Head of caudate nucleus (tissue), 42 donors: ENCODE measurements at places on chromosomes 2 and 18.
A peak's percentile ranks its signal among the peaks of the same experiment; 100 is the strongest.

- no peak for DNase-seq
Measured at GRCh38 chr2:14706201-14706600, 73.7 kb downstream of the LRATD1 start.

DNA sequence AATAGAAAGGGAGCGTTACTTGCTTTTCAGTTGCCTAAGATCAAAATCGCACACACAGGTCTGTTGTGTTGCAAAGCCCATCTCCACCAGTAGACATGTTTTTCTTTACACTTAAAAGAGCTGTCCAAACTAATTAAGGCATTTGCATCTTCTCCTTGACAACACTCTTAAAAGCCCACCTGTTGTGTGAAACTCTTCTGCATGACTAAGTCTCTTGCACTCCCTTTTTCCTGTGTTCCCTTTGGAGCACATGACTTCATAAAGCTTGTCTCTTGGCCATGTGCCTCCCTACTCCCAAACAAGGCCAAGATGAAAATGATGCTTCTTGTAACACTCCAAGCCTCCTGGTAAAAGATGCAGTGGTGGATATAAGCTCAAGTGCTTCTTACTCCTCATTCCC lies 26.1 kb downstream of the PID1 start:
- no peak for DNase-seq

GRCh38 chr2:199707593-199708185 lies 143.3 kb downstream of the FTCDNL1 start:
- DNase-seq = no peak

DNA sequence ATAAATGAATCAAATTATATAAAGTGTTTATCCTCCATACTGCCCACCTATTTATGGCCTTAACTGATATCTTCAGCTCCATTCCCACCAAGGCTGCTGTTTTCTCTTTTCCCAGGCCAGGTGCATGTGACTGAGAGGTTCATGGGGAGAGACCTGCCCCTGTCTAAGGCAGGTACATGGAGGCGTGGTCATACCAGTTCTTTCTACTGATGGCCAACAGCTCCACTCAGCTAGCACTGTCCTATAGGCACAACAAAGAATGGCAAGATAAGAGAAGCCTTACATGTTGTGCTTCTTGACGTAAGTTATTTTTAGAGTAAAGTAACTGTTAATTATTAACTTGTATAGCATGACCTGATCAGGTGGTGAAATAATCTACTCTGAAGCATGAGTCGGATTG lies 16.8 kb downstream of the AKAIN1 start:
- no peak for DNase-seq

- DNase-seq = no peak
Measured at GRCh38 chr2:71720283-71720560, 266.9 kb downstream of the DYSF start.

DNA sequence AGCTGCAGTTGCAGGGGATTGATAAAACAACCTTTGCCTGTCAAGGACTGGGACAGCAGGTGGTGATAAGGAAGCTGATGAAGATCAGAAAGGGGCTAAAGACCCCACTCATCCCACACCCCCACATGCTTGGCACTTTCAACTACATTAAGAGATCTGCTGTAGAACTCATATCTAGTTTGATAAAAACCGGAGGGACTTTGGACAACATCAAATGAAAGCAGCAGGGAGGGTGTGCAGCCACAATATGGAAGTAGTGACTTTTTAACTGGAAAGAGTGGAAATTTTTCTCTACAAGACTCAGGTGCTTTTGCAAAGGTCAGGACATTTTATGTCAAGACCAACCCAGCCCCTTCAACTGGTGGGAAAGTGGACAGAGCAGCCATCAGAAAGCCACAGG lies 56.8 kb downstream of the TBC1D8 start:
- DNase-seq = no peak

DNA sequence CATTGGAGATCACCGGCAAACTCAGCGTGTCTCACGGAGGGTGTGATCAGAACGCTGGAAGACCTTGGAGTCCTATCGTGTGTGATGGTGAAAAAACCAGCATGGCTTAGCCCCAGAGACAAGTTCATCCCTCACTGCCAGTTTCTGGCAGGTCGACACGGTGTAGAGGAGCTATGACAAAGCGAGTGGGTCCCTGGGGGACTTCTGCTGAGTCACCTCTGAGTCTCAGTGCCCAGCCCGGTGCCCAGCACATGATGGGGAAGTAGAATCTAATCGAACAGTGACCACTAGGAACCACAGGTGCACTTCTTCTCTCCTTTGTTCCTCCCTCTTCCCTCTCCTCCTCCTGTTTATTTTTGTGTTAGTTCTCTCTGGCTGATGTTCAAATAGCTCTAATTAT lies 45.9 kb upstream of the KCNF1 start:
- DNase-seq = no peak

- DNase-seq = no peak
Measured at GRCh38 chr18:80136679-80137078, 27.6 kb downstream of the ADNP2 start.

- DNase-seq = no peak
Measured at GRCh38 chr18:23383494-23383893, 69.6 kb upstream of the RIOK3 start.

DNA sequence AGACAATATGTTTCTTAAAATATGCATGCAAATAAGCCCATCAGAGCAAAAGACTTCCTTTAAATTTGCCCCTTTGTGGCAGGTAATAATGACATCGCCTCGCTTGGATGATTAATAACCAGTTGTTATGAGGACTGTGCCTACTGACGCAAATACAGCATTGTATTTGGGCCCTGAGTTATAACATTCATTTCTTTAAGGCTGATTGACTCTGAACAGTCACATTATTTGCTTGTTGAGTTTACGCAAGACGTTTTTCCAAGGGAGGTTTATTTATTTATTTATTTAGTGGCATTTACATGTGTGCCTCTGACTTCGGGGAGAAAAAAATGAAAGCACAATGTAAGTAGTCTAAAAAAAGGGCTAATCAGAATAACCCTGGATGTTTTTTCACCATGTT lies 88.3 kb downstream of the SLC8A1 start:
- no peak for DNase-seq

GRCh38 chr2:113164215-113164929 lies 9.4 kb upstream of the PSD4 start:
- DNase-seq = no peak

GRCh38 chr2:174623106-174623637 lies 25.6 kb upstream of the WIPF1 start:
- DNase-seq = no peak

- DNase-seq = no peak
Measured at GRCh38 chr18:58302811-58303210, 258.8 kb downstream of the NEDD4L start.

GRCh38 chr2:241558532-241559322 lies at the start of gene BOK:
TSS of gene BOK (plus strand) at chr2:241558745. CDS start at chr2:241559484, 739 bp downstream.
- peak; percentile 86 for DNase-seq

- no peak for DNase-seq
Measured at GRCh38 chr2:172829229-172829628, 93.6 kb downstream of the RAPGEF4 start.

DNA sequence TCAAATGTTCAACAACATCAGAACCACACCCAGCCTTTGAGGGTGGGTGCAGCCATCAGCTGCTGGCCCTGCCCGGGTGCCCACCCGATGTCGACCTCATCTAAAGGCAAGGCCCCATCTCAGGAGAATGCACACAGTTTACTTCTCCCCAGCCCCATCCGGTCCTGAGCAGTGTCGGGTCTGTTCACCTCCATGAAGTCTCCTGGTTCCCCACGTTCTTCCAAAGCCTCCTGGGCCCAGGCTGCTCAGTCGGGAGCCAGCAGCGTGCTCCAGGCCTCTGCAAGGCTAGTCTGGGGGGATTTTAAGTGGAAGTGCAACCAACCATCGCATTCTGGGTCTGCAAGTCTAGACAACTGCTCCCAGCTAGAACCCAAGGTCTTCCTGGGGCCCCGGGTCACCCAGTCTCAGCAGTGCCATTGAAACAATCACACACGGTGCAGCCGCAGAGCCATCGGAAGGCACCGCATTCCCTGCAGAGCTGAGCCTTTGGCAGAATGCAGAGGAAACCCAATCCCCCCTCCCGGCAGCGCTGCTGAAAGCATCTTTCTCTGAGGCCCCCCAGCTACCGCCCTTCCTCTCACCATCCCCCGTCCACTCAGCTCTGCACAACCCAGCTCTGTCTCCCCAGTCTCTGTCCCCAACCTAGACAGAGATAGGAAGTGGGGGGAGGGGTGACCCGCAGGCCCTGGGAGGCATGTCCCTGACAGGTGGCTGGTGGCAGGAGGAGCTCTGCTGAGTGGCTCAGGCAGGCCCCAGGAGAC lies 8.5 kb downstream of the ESPNL start:
- peak; percentile 16 for DNase-seq

DNA sequence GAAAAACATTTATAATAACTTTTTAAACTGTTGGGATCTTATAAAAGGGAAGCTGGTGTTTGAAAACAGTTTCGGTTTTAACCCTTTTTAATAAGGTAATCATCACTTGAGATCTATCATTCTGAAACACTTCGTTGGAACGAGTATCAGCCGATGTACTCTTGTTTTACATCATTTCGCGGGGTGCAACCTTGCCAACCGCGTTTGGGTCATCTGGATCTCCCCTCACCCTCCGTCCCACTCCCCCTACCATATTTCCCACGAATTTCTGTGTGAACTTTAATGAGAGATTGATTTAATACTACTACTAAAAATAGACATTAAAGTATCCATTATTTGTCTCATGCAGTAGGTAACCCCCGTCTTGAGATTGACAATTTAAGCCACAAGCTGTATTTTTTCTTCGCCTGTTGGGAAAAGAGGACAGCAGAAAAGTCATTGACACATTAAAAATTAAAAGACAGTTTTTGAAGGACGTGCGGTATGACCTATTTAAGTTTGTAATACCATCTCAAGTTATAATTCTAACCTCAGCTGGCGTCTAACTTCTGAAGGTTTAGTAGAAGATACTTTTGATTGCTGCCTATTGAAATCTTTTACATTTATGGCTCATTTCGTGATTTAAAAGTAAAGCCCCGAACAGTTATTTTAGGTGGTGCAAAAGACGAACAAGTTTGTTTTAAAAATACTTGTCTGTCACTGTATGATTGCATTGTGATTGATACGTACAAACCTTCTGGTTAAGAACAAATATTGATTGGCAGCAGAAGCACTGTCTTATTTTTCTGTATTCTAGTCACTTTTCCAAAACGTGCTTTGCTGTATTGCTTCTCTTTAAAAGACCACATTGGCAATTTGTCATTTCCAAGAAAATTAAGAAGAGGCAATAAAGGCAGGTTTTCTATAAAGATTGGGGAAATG lies 1.5 kb downstream of the CREB1 start:
- no peak for DNase-seq

- DNase-seq = no peak
Measured at GRCh38 chr2:136497709-136498108, 267.6 kb upstream of the THSD7B start.

DNA sequence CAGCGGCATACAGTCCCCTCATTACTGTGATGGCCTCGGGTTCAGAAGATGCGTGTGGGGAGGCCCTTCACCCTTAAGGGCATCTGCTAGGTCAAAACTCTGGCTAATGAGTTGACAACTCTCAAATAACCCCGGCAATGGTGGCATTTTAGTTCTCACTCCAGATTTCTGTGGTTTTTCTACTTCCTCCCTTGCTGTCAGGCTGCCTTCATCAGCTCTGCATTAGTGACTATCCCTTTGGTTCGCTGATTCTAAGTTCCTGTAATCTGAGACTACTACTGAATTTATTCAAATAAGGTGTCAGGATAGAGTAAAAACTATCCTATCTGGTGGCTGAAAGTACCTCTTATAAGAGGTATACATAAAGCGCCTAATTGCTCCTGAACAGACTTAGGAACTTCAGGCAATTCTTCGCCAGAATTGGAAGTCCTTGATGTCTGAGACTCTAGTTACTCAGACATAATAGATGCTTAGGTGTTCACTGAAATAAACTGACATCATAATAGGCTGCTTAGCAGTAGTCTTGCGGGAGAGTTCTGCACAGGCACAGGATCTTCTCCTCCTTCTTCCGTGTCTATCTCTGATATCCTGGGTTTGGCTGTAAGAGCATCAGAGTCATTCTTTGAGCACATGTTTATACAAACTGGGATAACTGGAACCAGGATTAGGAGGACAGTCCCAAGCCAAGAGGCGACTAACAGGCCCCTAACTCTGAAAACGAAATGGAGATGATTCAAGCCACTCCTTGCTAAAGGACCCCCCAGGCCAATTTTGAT lies 194.5 kb downstream of the DNER start:
- DNase-seq = no peak

DNA sequence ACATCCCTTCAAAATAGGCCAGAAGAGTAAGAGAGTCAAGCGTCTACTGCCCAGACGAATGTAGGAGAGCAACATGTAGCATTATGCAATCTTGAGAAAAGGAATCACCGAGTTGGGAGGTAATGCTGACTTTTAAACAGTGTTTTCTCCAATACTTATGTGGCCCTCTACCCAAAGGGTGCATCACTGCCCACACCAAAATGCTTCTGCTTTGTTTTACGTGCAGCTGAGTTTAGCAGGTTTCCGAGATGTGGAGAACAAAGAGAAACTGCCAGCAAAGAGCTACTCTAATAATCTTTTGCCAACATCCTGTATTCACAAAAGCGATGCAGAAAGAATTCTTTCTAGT lies 63.4 kb upstream of the ZEB2 start:
- DNase-seq = no peak

- no peak for DNase-seq
Measured at GRCh38 chr18:75125382-75126331, 83.3 kb downstream of the PTGR3 start.

DNA sequence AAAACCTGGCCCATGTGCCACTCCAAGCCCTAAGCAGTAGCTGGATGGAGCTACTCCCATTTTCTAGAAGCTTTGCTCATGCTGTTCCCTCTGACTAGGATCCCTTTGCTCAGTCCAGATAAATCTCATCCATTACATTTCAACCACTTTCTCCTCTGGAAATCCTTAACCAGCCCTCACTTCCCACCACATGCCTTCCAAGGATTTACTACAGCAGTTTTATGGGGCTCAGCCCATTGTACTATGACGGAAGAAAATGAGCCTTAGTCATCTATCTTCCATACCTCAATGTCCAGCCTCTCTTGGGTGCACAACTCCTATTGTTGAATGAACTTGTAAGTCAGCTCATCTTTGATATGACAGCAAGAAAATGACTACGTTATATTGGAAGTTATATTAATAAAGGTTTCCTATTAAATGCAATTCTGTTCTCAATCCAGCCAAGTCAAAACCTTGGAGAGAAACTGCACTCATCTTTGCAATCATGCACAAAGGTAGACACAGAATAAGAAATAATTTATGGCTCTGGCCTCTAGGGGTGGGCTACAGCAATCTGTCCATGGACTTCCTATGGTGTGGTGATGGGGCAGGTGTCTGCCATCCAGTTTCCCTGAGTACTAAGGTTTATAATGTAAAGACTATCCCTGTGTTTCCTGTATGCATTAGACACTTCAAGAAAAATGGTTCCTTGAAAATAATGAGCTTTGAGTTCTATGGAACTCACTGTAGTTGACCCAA lies 3.4 kb downstream of the B4GALT6 start:
- no peak for DNase-seq

- peak; percentile 49 for DNase-seq
Measured at GRCh38 chr18:13464432-13465123, 246.0 kb downstream of the LDLRAD4 start.
